SK-N-SH (cell line): ENCODE measurements at places on chromosomes 3 and 15.

DNA sequence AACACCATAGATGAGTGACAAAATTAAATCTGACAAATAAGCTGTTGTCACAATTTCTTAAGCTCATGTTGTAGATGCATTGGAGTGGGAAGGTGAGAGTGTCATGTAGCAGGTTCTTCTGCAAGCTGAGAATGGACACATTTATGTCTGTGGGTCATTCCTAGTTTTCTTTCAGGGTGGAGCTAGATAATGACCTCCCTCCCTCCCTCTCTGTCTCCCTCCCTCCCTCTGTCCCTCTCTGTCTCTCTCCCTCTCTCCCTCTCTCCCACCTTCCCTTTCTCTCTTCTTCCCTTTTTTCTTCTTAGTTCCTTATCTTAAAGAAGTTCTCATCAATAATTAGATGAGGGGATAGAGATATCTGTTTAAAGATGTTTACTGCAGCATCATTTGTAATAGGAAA lies 36.0 kb downstream of the PXYLP1 start:
- no peak for DNase-seq

- DNase-seq = no peak
These were observed 53.3 kb downstream of the RARB start for GRCh38 chr3:25481386-25481785.

DNA sequence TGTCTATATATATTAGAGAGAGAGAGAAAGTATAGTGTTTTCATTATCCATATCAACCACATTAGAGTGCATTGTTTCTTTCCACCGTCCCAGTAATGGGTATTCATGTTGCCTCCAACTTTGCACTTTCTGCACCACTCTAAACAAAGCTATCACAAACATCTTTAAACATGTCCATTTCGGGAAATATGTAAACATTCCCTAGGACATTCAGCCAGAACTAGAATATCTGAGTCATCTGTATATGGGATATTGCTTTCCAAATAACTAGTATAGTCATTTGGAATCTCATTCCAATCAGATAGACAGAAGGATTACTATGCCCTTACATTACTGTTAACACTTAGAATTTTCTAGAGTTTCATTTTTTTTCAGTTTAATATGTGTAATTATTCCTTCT lies 914.9 kb upstream of the EPHA6 start:
- no peak for DNase-seq

DNA sequence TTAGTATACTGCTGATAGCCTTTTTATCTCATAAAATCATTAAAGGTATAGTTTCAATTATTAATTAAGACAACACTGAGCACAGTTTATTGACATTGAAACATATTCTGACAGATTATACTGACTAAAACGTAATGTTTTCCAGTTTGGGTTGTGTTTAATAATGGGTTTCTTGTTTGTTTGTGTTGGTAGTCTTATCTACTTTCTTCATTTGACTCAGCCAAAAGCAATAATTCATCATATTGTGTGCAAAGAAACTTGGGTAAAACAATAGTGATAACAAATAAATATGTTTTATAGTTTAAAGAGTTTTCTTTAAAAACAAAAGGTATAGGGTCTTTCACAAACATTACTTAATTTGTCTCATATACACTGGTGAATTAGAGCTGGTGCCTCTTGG lies 629.2 kb upstream of the AGTR1 start:
- no peak for DNase-seq

- no peak for DNase-seq
These were observed 233.4 kb downstream of the SQOR start for GRCh38 chr15:45868109-45868691.

DNA sequence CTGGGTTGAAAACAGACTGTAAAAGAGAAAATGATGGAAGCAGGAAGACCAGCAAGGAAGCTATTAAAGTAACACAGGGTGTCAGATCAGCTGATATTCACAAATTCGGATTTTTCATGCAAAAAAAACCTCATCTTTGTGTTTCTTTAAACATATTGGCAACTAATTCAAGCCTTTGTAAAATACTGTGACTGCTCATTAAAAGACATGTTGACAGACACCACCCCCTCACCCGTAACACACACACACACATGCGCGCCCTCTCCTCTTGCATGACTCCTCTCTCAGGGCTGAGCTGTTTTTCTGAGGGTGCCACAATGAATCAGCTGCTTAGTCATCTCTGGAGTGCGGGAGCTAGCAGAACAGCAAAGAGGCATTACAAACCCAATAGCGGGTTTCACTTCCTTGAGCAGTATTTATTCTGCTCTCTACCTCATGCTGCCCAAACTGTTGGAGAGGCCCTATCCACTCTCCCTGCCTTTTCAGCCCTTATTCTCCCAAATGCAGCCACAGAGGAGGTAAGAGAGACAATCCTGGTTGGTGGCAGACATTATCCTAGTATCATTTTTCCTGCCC lies 35.8 kb upstream of the CCDC80 start:
- DNase-seq = no peak

- DNase-seq = no peak
These were observed 59.1 kb upstream of the TOP2B start for GRCh38 chr3:25723802-25724201.

- DNase-seq = no peak
These were observed 599.5 kb upstream of the KCNMB2 start for GRCh38 chr3:177936721-177937120.

DNA sequence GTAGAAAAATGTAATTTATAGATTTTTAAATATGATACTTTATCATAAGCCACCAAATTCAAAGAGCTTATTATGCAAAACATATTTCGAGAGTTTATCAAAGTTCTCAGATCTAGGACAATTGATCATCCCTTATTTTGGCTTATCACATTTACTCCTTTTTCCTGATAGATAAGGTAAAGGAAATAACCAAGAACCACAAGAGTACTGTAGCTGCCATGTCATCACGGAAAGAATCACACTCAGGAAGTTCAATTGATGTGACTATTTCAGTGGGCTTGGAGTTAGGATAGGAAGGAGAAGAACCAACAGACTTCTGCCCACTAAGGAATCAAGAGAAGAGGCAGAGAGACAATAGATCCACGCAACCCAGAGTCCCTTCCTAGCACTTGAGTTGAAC lies 142.7 kb upstream of the TMCO5A start:
- no peak for DNase-seq

- no peak for DNase-seq
These were observed 20.3 kb upstream of the RAB6B start for GRCh38 chr3:133915685-133916658.

DNA sequence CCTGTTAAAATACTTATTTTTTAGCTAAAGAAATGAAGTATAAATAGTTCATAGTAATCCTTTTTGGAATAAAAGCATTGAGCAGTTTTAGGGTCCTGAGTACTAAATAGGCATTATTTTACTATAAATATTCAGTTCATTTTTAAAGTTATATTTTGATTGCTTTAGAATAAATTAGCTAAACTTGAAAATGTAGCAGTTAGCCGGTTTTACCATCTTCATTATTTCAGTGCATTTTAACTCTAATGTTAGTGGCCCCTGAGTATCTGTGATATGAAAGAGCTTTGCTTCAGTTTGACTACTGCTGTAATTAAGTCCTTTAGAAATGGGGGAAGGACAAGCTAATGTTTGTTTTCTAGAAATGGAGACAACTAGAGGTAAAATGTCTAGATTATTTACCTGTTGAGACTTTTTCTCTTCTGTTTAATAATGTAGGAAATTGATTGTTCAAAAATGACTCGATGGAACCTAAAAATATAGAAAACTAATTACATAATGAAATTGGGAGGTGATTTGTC lies 3.6 kb downstream of the SMC4 start:
- no peak for DNase-seq
